ENCODE measurements at places on chromosomes 7 and 10.
A peak's percentile ranks its signal among the peaks of the same experiment; 100 is the strongest.

DNA sequence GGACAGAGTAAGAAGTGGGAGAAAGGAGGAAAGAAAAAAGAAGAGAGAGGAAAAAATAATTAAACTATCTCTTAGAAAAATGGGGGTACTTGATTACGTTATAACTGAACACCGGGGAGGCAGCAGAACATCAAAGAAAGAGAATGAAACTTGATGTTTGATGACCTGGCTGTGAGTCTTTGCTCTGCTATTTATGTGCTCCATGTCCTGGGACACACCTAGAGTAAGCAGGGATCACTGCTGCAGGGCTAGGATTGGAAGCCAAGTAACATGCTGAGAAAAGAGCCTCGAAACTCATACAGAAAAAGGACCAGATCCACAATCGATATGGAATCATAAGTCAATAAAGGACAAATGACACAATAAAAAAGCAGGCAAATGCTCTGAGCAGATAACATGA lies 56.7 kb upstream of the COL13A1 start:
- DNase-seq = no peak

DNA sequence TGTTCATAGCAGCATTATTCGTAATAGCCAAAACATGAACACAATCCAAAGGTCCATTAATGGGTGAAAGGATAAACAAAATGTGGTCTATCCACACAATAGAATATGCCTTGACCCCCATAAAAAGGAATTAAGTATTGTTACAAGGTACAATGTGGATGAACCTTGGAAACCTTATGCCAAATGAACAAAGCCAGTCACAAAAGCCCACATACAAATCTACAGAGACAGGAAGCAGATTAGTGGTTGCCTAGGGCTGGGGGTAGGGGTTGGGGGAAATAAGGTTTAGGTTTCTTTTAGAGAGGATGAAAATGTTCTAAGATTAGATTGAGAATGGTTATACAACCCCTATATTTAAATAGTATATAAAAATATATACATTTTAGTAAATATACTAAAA lies 34.8 kb downstream of the PIP4K2A start:
- DNase-seq = no peak

DNA sequence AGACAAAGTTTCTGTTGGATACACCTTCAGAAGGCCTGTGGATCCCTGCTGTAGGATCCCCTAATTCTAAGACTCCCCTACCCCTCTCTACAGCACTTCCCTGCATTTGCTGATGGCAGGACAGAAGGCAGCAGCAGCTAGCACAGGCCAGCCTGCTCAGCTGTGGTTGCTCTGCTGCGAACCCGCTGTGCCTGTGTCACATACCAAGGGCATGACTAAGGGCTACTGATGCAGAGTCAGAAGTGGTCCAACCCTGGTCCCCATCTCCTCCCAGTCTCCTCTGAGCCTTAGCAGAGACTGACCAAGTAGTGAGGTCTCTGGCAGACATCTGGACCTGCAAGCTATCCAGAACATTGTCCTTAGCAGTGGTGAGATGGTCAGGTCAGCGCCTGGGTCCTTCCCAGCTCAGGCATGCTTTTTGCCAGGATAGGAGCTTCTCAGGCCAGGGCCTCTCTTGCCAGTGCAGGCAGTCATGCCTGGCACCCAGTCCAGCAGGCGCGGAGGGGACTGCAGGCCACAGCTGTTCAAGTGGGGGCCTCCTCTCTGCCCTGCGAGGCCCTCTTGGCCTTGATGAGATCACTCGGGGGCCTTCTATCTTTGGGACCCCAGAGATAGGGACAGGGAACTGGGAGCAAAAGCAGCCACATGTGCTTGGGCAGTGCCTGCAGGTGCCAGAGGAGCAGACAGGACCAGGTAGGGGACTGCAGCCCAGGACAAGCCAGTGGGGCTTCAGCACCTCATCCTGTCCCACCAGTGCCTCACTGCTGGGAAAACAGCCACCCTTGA lies 146.4 kb downstream of the ZNF248 start:
- no peak for DNase-seq

DNA sequence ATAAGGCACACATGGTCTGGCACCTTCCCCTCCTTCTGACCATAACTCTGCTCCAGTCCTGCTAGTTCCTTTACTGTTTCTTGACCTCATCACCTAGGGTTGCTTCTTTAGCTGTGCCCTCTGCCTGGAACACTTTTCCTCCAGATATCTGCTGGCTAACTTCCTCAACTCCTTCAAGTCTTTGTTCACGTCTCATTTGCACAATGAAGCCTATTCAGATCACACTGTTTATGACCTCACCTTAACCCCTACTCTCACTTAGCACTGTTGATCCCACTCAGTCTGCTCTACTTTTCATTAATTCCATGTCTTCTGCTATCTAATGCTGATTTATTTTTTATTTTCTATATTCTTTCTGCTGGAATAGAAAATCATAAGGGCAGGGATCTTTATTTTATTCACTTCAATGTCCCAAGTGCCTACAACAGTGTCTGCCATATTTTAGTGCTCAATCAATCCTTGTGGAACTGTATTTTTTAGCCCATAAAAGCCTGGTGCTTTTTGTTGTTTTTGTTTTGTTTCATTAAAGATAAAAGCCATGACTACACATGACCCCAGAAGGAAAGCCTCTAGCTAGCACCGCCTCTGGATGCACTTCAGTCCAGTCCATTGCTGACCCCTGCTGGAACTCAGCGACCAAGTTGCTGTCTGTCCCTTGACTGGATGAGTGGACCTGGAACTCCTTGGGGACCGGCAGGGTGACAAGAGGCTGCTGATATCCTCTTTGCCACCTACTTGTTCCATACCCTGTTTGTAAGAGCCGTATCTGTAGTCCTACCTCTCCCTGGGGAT lies 12.3 kb downstream of the KLF14 start:
- DNase-seq = peak; percentile 56

GRCh38 chr7:116678780-116679179 lies 6.8 kb downstream of the MET start:
- DNase-seq = no peak

- DNase-seq = no peak
Observed at GRCh38 chr7:7563269-7563668, 3.4 kb upstream of the MIOS start.

DNA sequence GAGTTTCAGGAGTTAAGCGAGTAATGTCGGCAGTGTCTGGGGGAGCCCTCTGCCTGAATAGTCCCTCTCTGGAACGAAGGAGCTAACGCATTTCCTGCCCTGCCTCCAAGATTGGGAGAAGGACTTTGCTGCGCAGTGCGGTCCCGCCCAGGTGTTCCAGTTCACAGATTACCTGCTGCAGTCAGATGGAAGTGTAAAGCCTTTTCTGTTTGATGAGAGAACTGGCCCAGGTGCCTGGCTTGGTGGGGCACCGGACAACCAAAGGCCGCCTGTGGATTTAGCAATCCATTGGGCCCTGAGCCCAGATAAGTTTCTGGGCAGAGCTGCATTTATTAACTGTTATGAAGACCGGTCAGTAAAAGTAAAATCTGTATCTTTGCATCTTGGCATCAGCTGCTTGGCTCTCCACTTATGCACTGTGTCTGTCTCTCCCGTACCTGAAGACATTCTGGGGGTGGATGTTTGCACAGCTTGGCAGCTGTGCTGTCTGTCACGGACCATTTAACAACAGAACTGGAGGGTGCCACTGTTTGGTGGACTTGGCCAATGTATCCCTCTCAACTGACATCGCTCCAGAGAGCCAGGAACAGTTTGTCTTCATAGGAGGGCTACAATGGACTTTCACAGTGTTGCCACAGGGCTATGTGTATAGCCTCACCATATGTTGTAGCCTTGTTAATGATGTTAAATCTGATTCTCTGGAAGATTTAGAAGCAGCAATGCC lies 654.7 kb upstream of the ZWINT start:
- DNase-seq = no peak

DNA sequence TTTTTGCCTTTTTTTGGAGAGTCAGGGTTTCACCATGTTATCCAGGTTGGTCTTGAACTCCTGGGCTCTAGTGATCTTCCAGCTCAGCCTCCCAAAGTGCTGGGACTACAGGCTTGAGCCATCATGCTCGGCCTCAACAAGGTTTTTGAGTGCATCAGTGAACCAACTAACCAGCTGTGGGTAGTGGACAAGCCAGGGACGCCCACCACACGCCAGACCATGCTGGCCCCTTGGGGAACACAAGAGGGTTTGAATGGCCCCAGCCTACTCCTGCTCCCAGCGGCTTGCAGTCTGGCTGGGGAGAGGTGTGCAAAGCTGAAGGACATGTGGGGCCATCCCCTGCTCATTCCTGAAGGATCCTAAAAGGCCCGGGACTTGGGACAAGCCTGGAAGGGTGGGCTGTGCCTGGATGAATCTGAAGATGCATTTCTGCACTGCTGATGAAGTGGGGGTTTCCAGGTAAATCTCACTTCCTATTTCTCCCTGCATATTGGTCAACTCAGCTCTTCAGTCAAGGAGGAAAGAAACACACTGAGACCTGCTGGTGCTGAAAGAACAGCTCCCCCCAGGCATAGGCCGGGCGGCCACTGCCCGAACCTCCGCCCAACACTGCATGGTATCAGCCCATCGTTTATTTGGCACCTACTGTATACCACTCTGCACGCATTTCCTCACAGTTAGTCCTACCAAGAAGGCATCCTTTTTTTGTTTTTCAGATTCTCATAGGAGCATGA lies 6.9 kb downstream of the MMD2 start:
- DNase-seq = no peak

- no peak for DNase-seq
Observed at GRCh38 chr7:138890499-138891445, 90.4 kb downstream of the KIAA1549 start.

- DNase-seq = peak; percentile 35
Observed at GRCh38 chr7:25597946-25598345, 369.7 kb upstream of the NPVF start.

- DNase-seq = no peak
Observed at GRCh38 chr7:50359258-50359994, 54.9 kb downstream of the IKZF1 start.

- DNase-seq = no peak
Observed at GRCh38 chr10:79380946-79381721, 33.9 kb downstream of the PPIF start.

DNA sequence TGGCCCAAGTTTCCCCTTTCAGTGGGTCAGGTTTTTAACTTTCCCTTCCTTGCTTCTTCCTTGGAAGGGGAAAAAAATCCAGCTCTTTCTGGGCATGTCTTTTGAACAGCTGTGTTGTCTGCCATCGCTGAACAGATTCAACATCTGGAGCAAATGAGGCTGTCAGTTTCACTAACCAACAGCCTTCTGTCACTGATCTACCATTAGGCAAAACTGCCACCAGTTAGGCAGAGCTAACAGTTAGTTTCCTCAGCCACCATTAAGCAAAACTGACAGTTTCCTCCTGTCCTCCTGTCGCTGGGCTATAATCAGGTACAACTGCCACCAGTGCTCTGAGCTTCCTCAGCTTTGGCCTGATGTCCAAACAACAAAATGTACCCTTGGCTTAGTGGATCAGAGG lies 81.9 kb downstream of the NPTX2 start:
- DNase-seq = no peak

DNA sequence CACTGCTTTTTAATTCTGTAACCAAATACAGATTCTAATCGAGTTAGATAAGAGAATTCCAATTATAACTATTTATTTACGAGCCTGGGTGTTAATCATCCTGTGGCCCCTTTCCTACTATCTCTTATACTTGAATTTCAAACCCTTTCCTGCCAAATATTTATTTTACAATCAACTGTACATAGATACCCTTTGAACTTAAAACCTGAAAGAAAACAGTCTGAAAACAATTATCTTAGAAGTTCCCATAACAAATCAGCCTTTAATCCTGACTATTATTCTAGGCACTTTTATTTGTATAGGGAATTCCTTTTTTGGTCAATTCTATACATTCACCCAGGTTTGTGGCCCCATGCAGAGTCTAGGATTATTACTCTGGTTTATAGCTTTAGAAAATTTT lies 10.6 kb upstream of the GPR37 start:
- no peak for DNase-seq

DNA sequence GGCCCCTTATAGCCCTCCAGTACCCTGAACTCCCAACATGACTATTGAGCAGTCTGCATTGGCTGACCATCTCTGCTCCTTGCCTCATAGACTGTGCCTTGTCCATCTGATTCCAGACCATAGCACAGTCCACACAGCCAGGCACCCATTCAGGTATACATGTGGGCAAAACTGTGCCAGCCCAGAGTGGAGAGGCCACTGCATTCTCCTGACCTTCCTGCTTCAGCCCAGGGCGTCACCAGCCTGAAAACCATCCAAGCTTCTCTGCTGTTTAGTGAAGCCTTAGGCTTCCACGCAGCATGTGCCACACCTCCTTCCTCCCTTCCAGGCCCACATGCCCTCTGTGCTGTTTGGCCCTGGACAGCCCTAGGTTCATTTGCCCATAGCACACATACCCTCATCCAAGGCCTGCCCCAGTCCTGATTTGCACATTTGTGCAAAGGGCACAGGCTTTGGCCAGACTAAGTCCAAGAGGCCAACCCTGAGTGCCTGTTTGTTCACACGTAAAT lies 10.5 kb downstream of the DDX56 start:
- DNase-seq = no peak

DNA sequence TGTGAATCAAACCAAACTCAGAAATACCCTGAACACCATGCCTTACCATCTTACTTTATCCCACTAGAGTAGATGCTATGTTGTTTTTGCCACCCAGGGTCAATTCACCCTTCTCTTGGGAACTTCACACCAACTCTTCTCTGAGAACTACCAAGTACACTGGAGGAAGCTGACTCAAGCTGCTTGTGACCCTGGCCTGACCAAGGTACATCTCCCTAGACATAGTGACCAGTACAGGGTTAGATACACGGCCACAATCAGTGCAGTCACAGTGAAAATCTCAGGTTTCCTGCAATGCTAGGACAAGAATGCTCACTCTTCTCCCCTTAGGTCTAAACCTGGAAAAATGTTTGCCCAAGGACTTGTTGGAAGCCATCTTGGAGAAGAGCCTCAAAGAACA lies 31.8 kb downstream of the EZH2 start:
- DNase-seq = no peak

DNA sequence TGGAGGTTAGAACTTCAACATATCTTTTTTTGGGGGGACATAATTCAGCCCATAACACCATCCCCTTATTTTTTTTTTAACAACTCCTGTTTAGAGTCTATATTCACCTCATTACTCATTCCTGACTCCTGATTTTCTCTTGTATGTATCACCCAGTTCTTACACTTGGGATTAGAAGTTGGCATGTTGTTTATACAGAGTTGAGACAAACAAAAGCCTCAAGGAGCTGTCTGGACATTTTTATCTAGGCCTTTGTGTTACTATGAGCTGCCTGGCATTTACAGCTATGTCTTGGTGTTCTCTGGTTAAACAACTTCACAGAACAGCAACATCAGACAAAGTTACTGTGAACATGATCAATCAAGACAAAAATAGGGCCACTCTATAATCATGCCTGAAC lies 517.5 kb downstream of the KIF20B start:
- no peak for DNase-seq

DNA sequence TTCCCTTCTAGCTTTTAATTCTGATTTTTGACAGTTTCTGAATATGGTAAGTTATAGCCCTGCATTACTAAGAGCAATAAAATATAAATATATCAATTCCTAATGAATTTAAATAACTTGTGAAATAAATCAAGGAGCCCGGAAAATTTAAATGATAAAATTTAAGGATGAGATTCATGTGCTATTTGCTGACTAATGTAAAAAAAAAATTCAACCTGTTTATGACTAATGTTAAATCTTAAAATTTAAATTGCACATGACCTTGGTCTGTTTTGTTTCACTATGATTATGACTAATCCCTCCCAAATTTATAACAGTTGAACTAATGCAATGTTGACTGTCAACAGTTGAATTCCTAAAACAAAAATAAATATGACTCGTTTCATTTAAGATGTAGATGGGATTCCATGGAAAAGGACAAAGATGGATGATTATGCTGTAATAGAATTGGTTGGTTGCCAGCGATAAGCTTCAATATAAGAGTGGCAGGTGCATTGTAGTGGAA lies 419.9 kb downstream of the NRG3 start:
- DNase-seq = no peak

Measured in foreskin melanocyte (primary cell).